ENCODE measurements at places on chromosomes 5 and 9. TPM values are rescaled to one million over a fixed set of nuclear protein-coding genes. Genes with fewer than 3 reads are reported as not detected.

C9 gene
- total RNA-seq: 0.21 TPM

PALM2AKAP2 gene
- total RNA-seq: 7.0 TPM

IGIP gene
- total RNA-seq: 1.2 TPM

DNA sequence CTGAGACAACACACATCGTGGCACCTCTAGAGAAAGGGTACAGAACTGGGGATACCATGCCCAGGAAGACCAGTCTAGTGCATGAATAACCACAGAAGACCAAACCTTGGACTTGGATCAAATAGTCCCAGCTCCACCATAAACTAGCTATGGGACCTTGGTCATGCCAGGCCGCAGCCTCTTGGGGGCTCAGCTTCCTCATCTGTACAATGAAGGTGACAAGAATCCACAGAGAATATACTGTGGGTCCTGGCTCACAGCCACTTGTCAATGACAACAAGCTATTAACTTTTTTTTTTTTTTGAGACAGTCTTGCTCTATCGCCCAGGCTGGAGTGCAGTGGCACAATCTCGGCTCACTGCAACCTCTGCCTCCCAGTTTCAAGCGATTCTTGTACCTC is 3.9 kb downstream of the KYAT1 start:
- H3K27ac ChIP-seq: no peak overlapping the region
- no peaks in the 10 kb centered on the region for H3K27me3 ChIP-seq
- H3K36me3 ChIP-seq: peaks cover 6% of the 10 kb centered on the region
- no peak overlapping the region for H3K4me3 ChIP-seq

- no peak for DNase-seq
- H3K27ac ChIP-seq: 0 out of 2 replicates have a peak overlapping the region, but pooled peaks have one; percentile 13
- no peaks in the 10 kb centered on the region for H3K27me3 ChIP-seq
- H3K4me1 ChIP-seq: peaks cover 12% of the 10 kb centered on the region
- H3K4me3 ChIP-seq: no peak overlapping the region
- peaks cover 20% of the 10 kb centered on the region for H3K36me3 ChIP-seq
Observed at GRCh38 chr9:126877418-126877817, 17.0 kb downstream of the ZBTB34 start.

- no peak for DNase-seq
- peaks cover 41% of the 10 kb centered on the region for H3K36me3 ChIP-seq
- H3K27me3 ChIP-seq: no peaks in the 10 kb centered on the region
- peaks cover 25% of the 10 kb centered on the region for H3K4me1 ChIP-seq
- peak overlapping the region; percentile 10 for H3K27ac ChIP-seq
- H3K4me3 ChIP-seq: no peak overlapping the region
Observed at GRCh38 chr9:130858739-130859705, 24.0 kb downstream of the ABL1 start.

DNA sequence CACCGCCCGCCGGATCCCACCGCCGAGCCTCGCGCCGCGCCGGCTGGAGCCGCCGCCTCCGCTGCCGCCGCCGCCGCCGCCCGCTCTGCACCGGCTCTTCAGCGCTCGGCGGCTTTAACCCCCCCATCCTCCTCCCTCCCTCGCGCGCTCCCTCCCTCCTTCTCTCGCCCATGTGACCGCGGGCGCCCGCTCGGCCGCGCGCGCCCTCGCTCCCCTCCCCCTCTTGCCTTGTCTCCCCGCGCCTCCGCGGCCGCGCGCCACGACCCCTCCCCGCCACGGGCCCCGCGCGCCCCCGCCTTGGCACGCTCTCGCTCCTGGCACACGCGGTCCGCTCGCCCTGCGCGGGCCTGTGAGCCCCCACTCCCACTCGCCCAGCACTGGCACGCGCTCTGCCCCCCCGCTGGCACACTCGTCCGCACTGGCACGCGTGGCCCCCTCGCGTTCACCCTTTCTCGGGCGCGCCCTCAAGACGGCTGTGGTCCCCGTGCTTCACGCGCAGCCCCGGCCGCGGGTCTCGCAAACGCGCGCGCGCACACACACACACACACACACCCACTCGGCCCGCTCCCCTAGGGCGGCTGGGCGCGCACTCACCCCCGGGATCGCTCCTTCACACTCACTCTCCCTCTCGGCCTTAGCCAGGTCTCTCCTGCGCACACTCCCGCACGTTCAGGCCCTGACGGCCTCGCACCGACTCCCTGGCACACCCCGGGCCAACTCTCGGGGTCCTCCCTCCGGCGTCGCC is at the start of gene CNTFR:
CNTFR (minus strand) TSS at position 89 of the 745 bp plus-strand sequence. CDS start 20,743 bp downstream, outside the sequence.
- H3K27ac ChIP-seq: no peak within 1 kb of the TSS
- peaks cover 94% of the 10 kb centered on the region for H3K27me3 ChIP-seq
- no peaks in the 10 kb centered on the region for H3K36me3 ChIP-seq
- peaks cover 46% of the 10 kb centered on the region for H3K4me1 ChIP-seq
- peak within 1 kb of the TSS; percentile 78 for H3K4me3 ChIP-seq
- DNase-seq: peak; percentile 63

- H3K4me1 ChIP-seq: peaks cover 43% of the 10 kb centered on the region
- H3K4me3 ChIP-seq: no peak overlapping the region
- H3K36me3 ChIP-seq: no peaks in the 10 kb centered on the region
- no peak overlapping the region for H3K27ac ChIP-seq
- DNase-seq: no peak
Observed at GRCh38 chr9:694092-694402, 147.4 kb upstream of the DMRT1 start.

DNA sequence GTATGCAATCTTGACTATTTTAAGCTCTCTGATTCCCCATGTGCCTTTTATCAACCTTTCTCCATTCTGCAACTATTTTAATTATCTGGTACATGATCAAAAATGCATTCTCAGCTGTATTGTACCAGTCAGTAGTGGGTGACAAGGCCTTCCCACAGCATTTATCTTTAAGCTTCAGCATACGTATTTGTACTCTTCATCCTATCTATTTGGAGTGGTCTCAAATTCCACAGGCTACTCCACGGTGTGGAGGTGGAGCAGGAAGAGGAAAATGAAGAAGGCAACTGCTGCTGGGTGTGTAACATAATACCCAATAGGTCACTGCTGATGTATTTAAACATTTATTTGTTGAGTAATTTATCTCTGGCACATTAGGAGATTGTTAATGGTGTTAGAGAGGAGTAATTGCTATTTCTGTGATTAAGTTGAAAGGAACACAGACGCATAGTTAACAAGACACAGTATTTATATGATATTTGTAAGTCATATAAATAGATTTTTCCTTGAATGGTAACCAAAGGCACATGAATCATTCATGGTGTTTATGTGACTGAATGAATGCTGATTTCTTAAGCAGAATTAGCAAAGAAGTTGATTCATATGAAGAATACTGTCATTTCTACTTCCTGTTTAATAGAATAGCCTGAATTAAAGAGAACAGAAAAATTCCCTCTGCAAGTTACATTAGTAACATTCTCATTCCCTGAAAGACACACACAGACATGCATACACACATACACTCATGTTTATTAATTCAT is 153.8 kb upstream of the NR3C1 start:
- H3K36me3 ChIP-seq: no peaks in the 10 kb centered on the region
- H3K27me3 ChIP-seq: no peaks in the 10 kb centered on the region
- no peak for DNase-seq
- peaks cover 7% of the 10 kb centered on the region for H3K4me1 ChIP-seq

DNA sequence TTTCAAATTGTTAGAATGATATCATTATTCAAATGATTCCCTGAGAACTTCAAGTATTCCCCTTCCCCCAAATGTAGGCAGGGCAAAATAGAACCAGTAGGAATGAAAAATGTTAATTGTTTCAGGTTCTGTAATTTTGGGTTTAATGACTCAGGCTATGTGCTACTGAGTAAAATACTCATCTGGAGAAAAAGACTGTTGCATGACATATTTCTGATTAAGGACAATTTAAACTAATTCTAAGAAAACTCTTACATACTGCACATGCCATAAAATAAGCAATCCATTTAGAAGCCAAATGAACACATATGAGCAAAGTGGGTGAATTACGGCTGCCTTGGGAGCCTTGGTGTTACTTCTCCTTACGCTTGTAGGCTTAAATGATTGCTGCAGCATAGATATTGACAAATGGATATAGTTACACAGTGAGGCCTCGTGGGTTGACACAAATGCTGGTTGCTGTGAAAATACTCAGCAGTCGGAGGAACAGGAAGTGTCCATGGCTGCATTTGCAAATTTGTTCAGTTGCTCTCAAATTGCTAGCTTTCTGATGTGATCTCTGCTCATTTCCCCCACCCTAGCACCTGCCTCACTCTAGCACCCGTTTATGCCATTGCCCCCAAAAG is 174.9 kb upstream of the DMAC1 start:
- no peaks in the 10 kb centered on the region for H3K36me3 ChIP-seq
- no peak overlapping the region for H3K4me3 ChIP-seq
- H3K4me1 ChIP-seq: peaks cover 5% of the 10 kb centered on the region
- no peaks in the 10 kb centered on the region for H3K27me3 ChIP-seq
- H3K27ac ChIP-seq: peak overlapping the region; percentile 60
